ENCODE measurements at places on chromosomes 5 and 9.

GRCh38 chr9:116985596-116985995 lies 298.5 kb downstream of the TRIM32 start:
- DNase-seq: no peak

DNA sequence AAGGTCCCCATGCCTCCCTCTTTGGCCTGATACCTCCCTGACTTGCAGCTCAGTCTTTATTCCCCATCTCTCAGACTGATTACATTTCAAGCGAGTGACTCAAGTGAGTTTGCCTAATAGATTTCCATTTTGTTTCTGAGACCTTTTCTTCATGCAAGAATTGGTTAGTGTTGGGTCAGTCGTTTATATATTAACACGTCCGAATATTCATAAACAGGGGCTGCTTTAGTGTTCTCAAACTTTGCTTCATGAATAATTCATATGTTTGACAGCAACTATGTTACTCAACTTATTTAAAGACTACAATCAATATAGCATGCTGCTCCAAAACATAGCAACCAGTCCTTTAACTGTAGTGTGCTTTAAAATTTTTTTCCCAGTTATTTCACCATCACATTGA lies 36.6 kb upstream of the MIER3 start:
- DNase-seq: no peak

DNA sequence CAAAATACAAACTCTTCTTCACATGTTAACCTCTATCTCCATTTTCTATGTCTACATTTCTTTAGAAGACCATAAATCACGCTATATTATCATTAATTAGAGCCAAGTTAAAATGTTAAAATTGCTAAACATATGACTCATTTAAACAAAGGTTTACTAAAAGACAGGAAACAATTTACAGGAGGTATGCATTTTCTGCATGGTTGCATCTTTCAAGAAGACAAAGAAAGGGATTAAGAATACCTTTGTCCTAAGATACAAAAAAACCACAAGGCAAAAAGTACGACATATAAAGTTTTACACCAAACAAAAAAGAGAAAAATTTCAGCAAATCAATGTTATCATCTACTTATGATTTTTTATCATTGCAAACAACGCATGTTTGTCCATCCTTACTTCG lies 324.4 kb downstream of the PDE4D start:
- DNase-seq: no peak

GRCh38 chr9:109730228-109730627 lies 49.8 kb upstream of the PALM2AKAP2 start:
- DNase-seq: no peak

GRCh38 chr9:106883030-106883429 lies 20.1 kb downstream of the ZNF462 start:
- no peak for DNase-seq

DNA sequence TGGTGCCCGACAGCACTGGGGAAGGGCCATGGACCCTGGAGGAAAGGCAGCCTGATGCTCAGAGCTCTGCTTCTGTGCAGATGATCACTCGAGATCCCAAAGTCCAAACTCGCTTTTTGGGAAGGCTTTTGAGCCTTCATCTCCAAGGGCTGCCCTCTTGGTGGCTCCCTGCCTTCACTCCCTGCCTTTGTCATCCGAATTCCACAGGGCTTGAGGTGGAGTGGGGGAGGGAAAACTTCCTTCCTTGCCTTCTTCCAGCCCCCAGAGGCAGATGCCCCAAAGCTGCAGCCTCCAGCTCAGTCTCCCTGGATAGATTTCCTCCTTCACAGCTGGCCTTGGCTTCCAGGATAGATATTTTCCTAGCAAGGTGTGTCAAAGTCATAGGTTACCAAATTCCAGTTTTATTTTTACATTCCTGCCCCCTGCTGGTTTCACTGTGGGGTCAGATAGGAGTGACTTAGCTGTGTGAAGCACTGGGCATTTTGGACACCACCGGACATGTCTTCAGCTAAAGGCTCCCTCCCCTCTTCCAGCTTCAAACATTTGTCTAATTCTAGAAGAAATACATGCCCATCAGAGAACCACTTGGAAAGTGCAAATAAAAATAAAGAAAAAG lies 268.2 kb downstream of the HSPA4 start:
- DNase-seq: no peak

DNA sequence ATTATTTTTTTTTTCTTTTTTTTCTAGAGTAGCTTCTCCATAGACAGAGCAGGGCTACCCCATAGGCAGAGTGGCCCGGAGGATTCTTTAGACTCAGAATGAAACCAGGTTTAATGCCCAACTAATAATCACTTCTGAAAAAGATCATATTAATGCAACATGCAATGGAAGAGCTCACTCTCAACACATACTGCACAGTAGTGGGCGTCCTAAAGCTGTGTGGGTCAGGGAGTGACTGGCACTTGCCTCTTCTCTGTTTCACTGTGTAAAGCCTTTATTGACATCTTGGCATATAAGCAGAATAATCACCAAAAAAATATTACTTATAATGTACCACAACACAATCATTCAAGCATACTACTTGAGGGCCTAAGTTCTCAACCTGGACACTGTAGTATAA lies 11.1 kb downstream of the PWWP2A start:
- DNase-seq: no peak

DNA sequence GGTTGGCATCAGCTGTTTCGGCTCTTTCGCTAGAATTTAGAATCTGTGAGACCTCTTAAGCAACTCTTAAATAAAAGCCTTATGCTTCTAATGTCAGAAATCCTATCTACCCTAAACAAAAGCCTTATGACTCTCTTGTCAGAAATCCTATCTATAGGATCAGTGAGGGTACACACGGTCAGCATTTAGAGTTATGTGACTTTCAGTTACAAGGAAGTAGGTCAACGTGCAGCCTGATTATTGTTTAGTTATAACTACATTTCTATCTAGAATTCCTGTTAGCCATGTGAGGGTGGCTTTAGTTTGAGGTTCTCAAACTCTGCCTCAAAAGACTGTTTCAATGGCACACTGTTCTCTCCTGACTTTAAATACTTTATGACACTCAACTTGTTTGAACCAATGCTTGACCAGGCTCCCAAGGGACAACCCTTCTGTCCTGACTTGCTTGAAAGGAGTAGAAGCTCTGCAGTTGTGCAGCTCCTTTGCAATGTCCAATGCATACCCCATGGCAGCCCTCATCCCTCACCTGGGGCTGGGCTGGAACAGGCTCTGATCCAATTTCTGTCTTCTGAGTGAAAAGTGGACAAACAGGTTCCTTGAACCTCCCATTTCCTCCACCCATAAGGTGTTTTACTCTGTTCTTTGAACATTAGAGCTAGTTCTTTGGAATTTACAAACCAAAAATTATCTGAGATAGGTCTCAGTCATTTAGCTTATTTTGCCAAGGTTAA lies 251.6 kb upstream of the PIK3R1 start:
- no peak for DNase-seq

- DNase-seq: no peak
These were observed 226.6 kb downstream of the SNX18 start for GRCh38 chr5:54743997-54744788.

DNA sequence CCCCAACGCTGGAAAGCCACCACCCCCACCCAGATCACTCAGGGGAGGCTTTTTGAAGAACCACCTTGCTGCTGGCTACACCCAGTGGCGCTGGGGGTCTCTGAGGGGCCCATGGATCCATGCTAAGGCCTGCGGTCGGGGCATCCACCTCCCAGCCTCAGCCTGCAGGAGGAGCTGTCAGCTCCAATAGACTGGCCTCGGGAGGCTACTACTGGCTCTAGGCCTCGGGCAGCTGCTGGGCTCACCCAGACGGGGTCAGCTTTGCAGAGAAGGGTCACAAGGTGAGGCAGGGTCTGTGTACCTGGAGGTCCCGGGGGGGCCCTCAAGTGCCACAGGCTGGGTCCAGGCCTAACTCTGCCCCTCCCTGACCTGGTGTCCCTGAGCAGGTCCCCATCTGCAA lies 193.7 kb downstream of the OLFM1 start:
- DNase-seq: no peak

DNA sequence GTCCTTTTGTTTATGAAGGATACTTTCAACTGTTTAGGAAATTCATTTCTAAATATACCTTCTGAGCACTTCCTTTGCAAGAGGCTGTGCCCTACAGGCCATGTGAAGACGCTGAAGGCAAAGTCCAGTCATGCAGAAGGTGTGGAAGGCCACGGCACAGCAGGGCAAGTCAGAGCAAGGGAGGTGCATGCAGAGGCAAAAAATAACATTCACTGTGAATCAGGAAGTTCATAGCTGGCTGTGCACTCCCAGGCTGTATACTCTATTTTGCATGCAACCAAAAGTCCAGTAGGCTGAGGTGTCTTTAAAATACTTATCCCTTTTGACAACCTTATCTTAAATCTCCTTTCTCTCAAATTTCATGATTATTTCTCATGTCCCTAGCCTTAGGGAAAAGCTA lies 50.3 kb downstream of the GNAQ start:
- DNase-seq: no peak

DNA sequence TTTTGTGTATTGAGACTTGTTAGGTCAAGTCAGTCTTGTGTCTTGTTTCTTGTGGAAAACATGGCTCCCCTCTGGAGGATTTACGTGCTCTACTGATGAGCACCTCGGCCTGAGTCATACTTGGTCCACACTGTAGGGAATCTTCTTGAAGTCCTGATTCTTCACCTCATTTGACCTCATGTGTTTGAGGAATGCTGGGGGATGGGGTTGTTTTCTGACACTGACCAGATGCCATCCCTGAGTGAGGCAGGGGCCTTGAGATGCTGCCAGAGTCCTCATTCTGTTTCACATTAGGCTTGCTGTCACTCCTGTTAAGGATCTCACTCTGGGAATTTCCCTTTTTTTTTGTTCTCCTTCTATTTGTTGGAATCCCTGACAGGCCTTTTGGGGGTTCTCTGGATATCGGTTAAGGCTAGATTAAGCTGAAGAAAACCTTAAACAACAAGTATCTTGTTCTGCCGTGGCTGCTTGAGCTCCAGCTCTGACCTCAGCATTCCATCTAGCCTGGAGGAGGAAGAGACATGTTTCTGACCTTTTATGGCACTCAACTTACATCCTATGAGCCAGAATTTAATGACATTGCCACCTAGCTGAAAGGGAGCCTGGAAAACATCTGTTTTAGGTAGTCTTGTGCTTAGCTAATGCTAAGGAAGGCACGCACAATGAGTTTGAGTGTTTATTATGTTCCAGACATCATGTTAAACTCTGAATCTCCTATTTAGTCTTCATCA lies 20.6 kb downstream of the TCOF1 start:
- DNase-seq: no peak

DNA sequence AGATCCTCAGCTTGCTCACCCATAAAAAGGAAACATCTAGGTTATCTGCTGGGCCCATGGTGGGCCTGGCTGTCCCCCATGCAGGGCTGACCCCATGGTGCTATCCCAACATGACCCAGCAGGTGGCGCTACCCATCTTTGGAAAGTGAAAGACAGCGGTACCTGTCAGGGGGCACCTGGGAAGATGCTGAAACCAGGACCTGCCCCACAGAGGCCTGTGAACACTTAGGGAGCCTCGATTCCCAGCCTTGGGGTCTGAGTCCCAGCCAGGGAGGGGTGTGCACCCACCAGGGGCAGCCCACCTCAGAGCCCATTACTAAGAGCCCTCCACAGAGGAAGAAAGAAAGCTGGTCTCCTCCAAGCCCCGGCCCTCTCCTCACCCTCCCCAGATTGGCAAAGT lies 46.6 kb upstream of the IPPK start:
- DNase-seq: peak; percentile 87

DNA sequence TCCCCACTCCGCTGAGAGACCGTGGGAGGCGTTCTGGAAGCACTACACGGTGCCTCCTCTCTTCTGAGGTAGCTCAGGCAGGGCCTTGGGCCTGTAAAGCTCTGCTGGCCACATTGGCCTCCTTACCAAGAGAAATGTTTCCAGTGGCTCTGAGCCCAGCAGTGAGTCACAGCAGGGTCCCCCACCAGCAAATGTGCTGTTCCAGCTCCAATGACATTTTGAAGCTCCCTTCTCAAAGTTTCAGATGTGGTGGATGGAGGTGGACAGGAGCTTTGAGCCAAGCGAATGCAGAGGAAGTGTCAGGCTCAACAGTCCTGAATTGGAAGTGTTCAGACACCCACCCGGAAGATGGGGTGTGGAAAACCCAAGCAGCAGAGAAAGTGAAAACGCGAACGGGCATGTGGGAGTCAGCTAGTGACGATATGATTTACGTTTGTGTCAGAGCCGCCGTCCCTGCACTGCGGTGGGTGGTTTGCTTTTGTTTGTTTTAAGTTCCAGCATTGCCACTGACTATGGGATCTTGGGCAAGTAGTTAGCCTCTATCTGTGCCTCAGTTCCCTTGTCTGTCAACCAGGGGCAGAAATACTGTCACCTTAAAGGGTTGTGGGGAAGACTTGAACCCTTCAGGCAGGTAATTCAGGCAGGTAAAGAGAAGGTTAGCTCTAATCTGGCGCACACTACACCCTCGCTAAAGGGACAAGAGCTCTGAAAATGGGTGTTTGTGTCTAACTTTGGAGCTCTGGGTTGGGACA lies 38.2 kb downstream of the C5orf15 start:
- peak; percentile 30 for DNase-seq

- DNase-seq: no peak
These were observed 56.7 kb downstream of the HSPA4 start for GRCh38 chr5:133108481-133108921.

- DNase-seq: no peak
These were observed 270.4 kb upstream of the DMRT1 start for GRCh38 chr9:571066-571465.

- DNase-seq: no peak
These were observed 79.2 kb downstream of the DMRT2 start for GRCh38 chr9:1129382-1129781.

DNA sequence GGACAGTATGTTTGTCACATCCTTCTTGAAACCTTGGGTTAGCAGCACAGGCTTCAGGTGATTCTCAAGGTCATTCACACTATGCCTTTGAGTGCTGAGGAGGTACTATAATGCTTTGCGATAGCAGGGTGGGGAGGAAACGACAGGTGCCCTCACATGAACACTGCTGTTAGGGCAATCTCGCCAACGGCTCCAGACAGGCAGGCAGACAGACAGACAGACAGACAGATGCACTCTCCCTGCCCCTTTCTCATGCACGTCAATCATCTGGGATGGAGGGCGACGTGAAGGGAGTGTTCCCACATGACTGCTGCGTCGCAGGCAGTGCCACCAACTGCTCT lies 82.9 kb downstream of the RAPGEF1 start:
- DNase-seq: no peak

DNA sequence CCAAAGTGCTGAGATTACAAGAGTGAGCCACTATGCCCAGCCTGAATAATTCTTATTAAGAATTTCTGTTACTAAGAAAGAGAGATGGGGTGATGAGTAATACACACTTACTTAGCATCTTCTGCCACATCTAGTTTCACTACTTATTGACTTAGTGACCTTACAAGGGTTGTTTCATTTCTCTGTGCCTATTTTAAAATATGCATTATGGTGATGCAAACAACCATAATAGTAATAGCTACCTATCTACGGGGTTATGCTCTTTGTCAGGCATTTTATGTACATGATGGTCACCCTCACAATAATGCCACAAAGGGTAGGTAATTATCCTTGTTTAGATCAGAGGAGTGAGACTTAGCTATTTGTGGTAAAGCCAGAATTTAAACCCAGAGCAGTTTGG lies 499.0 kb upstream of the SGCD start:
- DNase-seq: no peak

DNA sequence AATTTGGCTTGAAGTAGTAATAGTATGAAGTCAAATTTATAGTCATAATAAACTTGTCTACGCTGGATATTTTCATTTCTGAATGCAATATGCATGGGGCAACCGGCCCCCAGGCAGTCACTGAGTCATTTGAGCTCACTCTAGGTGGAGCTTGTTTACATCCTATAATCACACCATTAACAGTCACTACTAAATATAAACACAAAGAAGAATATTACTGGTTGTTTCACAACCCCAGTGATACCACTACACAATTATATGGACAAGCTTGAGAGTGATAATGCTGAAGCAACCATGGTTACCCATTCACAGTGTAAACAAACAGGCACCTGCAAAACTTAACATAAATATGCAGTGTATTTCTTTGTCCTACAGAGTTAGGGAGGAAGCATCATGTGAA lies 68.7 kb downstream of the MARCHF3 start:
- no peak for DNase-seq
